Thoracic aorta (tissue), 2 donors: ENCODE measurements at places on chromosomes 3 and 15. TPM values are rescaled to one million over a fixed set of nuclear protein-coding genes. Genes with fewer than 3 reads are reported as not detected.

The DPP8 gene
- total RNA-seq: 58.0 TPM

The GP9 gene
- total RNA-seq: not detected

The SPINT1 gene
- total RNA-seq: 4.6 TPM

The SLC24A5 gene
- total RNA-seq: not detected

The TADA3 gene
- 73.6 TPM for total RNA-seq

The THBS1 gene
- 1,389 TPM for total RNA-seq

The ROPN1 gene
- not detected for total RNA-seq

The PPIB gene
- total RNA-seq: 288 TPM

The GRK7 gene
- total RNA-seq: not detected

The RASL12 gene
- total RNA-seq: 211 TPM

The CMTM8 gene
- total RNA-seq: not detected

DNA sequence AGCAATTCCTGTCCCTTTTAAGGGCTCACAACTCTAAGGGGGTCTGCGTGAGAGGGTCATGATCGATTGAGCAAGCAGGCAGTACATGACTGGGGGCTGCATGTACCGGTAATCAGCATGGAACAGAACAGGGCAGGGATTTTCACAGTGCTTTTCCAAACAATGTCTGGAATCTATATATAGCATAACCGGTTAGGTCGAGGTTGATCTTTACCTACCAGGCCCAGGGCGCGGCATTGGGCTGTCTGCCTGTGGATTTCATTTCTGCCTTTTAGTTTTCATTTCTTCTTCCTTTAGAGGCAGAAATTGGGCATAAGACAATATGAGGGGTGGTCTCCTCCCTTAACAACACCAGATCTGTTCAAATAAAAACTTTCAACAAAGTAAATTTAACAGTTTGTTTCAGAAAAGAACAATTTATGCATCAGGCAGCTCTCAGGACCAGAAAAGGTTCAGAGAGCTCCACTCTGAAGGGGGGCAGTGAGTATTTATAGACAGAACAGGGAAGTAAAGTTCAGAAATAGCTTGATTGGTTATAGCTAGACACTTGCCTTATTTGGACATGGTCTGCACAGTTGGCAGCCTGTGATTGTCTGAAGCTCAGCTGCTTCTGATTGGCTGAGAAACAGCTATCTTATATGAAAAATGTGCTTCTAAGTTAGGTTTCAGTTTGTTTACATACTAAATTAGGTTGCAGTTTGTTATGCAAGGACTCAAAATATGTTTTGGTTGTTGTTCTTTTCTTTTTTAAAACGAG, 17.2 kb upstream of the B4GALT4 start:
- DNase-seq: no peak

GRCh38 chr3:29597376-29598008, 316.6 kb downstream of the RBMS3 start:
- DNase-seq: no peak

GRCh38 chr3:169970847-169971246, 4.2 kb downstream of the SEC62 start:
- no peak for DNase-seq

GRCh38 chr3:53146319-53146891, 14.6 kb upstream of the PRKCD start:
- DNase-seq: no peak

DNA sequence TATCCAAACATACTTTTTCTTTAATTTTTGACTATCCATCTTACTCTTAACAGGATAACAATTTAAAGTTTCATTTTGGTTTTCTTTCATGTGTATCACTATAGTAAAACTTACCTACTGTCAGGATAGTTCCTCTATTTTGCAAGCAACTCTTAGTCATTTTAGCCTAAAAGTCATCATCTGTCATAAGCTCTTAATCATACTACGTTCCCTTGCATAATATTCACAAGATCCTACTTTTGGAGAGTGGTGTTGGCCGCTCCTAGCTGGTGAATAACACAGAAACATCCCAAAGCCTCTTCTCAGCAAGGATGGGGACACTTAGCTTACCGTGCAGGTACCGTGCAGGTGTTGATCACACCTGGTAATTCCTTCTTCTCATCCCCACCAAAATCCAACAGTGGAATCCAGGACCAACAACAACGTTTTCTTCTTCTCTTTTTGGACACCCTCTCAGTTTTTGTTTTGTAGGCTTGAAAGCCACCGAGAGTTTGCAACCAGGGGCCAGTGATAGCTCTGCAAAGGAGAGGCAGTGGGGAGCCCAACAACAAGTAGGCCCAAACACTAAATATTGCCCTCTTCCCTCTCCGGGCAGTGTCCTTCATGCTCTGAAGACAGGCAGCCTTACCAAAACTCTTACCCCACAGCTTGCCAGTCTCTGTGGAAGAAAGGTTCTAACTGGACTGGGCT, 433 bp downstream of the FILIP1L start:
- DNase-seq: no peak

DNA sequence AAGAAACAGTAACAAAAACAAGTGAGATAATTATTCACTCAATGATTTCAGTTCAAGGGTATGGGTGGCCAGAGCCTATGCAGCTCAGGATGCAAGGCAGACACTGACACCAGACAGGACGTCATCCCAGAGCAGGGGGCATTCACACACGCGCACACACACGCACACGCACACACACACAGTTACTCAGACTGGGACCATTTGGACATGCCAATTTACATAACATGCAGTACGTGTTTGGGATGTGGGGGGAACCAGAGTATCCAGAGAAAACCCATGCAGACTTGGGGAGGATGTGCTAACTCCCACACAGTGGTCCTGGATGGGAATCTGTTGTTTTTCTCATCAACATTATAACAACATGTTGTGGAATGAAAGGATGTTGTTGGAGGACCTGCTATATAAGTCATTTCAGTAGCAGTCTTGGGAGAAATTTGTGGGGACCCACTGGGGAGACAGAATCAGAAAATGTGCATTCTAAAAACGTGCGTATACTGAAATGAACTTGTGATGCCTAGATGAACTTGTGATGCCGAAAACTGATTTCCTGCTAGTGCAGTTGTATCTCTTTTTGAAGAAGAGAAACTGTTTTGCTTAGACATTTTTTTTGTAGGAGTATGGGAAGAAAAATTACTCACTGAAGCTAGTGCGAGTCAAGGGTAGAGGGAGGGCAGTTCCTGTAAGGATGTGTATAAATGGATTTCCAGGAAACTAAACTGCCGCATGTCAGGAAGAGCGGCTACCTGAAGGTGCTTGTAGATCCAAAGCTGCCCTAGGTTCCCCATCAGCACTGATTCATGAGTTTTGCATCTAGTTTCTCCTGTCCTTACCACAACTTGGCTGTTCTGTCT, 25.2 kb downstream of the CD200 start:
- no peak for DNase-seq

DNA sequence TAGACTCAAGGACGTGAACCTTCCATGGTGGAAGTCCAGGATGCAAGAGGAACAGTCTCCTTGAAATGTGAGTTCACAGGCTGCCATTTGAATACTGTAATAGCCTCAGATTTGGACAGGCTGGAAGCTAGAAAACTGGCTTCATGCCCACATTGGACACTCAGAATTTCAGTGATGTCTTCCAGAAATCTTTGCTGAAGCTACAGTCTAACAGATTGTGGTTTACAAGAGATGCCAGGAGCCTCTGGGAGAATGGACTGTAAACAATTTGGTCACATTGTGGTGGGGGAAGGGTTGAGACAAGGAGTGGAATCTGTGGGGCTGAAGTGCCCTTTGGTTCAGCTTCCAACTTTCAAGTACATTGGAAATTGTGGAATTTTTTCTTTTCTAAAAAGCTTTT, 252.0 kb upstream of the PROK2 start:
- DNase-seq: no peak

DNA sequence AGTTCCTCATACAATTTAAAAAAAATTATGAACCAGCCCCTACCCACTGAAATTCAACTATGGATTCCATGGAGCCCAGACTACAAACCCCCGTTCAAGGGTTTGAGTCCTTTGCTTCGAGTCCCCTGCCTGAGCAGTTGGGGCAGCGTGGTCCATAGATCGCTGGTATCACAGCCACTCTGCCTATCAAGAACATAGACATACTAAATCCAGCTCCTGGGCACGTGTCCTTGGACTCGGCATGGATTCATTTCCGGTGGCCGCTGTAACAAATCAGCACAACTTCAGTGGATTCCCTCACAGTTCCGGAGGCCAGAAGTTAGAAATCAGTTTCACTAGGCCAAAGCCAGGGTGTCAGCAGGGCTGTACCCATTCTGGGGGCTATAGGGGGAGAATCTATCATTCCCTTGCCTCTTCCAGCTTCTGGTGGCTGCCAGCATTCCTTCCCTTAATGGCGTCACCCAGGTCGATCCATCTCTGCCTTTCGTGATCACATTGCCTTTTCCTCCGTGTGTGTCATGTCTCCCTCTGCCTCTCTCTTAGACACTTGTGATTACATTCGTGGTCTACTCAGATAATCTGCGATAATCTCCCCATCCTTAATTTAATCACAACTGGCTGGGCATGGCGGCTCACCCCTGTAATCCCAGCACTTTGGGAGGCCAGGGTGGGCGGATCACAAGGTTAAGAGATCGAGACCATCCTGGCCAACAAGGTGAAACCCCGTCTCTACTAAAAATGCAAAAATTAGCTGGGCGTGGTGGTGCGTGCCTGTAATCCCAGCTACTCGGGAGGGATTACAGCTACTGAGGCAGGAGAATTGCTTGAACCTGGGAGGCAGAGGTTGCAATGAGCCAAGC, 4.6 kb upstream of the TMEM44 start:
- DNase-seq: no peak

DNA sequence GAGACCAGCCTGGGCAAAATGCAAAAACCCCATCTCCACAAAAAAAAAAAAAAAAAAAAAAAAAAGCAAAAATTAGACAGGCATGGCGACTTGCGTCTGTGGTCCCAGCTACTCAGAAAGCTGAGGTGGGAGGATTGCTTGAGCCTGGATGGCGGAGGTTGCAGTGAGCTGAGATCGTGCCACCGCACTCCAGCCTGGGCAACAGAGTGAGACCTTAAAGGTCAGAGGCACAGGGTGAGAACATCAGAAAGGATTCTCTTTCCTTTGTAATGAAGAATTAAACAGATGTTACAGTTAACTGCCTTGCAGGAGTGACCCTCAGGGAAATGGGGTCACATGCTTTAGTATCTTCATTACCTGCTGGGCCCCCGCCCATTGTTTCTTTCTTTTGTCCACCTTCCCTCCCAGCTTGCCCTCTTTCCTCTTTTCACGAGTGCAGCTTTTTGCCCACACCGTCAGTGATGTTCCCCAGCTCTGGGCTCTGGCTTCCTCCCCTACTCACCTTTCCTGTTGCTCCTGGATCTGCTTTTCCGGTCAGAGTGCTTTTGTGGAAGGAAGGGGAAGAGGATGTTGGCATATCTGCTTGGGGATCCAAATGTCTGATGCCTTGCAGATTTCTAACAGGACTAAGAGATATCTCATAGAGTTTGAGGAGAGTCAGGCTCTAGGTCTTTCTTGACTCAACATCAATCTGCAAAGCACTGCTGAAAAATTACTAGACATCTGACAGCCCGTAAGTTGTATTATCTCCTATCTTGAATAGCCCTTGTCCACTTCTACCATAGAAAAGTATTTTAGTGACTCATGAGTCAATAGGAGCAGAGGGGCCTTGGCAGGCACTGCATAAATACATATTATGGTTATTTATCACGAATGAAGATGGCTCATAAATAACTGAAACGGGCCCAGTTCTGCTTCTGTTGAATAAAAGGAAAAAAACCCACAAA, 35.6 kb upstream of the NDUFB4 start:
- no peak for DNase-seq

GRCh38 chr3:182464513-182465145, 328.7 kb upstream of the ATP11B start:
- DNase-seq: no peak

- DNase-seq: no peak
These were observed 24.6 kb downstream of the SPPL2A start for GRCh38 chr15:50740955-50741354.

DNA sequence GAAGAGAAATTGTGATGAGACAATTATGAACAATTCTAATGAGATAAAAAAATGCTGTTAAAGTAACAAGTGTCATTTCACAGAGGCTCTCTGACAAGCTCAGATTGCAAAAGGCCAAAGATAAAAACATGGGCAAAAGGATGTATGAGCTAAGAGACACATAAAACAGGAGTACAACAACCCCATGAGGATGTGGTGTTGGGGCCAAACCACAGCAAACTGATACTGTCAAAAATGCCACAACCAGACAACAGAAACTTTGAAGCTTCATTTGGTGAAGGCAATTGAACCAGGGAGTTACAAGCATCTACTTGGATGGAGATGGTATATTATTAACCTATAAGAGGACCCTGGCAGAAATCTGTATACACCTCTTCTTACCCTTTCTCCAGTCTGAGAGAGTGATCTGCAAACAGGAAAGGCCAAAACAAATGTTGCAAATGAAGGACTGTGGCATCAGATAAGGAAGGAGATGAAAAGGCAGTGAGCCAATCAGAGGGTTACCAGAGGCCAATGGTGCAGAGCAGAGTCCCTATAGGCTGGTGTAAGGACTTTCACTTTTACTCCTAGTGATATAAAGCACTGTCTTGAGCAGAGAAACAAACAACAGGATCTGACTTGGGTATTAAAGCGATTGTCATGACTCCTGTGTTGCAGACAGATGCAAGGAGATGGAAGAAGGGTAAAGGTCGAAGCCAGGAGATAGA, 659.0 kb downstream of the NTRK3 start:
- DNase-seq: no peak

GRCh38 chr15:98597666-98598065, 50.7 kb upstream of the IGF1R start:
- DNase-seq: no peak

DNA sequence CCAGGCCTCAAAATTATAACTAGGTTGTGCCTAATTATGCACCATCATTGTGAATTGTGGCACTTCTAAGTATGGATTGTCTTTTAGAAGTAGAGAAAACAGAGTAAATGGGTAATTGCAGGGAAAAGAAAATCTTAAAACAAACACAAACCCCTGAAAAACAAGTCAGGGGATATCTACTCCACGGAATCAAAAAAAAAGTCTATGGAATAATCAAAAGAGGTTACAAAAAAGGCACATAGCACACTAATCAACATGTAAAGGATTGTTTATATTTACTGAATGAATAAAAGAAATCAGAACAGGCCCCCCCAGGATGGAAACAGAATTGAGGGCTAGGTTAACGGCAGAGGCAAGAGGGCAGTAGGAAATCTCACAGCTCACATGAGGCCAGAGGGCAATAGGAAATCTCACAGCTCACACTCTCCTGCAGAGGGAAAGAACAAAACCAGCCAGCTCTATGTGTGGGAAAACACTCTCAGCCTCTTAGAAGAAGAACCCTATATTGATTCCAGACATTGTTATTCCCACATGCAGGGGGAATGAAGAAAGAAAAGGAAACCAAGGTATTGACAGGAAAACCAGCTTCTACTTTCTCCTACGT, 72.7 kb upstream of the FNDC3B start:
- no peak for DNase-seq
